ENCODE measurements at places on chromosomes 13 and 19.

GRCh38 chr19:46717716-46718143, 816 bp upstream of the PRKD2 start:
- DNase-seq = no peak

DNA sequence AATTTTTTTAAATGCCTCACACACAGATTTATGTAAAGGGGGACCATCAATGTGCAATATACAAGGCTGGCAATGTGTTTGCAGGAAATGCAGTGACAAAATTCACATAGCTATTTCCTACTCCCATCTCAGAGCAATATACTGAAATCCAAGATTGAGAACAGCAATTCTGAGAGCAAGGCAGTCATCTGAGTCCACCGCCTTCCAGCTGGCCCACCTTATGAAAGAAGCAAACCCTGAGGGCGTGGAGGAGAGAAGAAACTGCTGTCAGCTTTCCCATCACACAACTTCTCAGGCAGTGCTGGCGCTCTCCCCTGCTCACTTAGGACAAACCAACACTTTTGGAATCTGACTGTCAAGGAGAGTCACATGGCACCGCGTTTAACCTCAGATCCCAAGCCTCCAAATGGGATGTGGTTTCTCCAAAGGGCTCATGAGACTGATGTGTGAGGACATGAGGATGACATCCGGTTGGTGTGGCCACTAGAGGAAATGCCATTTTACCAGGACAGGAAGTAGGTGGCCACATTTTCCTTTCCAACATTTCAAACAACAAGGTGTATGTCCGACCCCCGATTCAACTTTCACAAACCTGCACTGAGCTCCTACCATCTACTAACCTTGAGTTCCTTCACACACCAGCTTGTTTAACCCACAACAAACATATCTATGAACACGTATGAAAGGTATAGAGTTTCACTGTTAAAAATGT, 3.7 kb upstream of the DOCK9 start:
- peak; percentile 14 for DNase-seq

DNA sequence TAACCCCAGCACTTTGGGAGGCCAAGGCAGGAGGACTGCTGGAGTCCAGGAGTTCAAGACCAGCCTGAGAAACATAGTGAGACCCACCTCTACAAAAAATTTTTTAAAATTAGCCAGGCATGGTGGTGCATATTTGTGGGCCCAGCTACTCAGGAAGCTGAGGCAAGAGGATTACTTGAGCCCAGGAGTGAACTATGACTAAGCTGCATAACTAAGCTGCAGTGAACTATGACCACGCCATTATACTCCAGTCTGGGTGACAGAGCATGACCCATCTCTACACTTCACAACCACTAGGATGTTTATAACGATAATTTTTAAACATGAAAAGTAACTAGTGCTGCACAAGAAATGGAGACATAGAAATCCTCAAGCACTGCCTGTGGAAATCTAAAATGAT, 352.7 kb upstream of the SGCG start:
- DNase-seq = no peak

GRCh38 chr13:101572456-101572855, 120.0 kb downstream of the ITGBL1 start:
- no peak for DNase-seq

DNA sequence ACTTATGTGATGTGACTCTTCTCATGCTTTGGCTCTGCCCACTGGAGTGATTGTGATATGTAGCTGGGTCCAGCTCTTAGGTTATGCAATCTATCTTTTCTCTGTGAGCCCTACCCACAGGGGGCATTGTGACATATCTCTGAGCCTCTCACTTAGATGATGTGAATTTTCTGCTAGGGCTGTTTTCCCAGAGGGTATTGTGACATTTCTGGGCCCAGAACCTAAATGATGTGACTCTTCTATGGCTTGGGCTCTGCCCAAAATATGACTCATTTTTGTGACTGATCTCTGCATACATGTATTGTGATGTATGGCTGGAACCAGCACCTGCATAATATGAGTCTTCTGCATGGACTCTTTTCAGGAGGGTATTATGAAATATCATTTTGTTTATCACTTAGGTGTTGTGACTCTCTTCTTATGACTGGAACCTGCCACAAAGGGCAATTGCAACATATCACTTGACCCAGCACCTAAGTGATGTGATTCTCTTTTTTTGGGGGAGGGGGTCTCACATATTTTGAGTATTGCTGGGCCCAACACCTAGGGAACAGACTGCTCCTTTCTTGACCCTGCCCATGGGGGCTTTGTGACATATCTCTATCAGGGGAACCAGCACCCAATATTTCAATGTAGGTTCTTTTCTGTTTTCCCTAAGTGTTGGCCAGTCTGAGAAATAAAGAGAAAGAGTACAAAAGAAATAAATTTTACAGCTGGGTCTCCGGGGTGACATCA, 12.1 kb upstream of the ZNF254 start:
- DNase-seq = no peak

DNA sequence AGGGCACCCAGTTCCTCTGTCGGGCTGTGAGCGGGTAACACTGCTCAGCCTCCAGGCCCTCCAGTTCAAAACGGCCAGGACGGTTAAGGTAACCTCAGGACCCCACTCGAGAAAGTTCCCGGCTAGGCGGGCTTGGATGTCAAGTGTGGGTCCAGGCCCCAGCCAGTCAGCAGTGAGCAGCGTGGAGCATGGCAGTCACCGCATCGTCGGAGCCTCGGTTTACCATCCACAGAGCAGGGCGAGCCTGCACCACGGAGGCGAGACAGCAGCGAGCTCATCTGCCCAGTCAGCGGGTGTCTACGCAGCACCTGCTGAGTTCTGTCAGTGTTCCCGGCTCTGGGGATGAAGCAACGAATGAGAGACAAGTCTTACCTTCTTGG, 8.0 kb upstream of the CNOT3 start:
- DNase-seq = no peak

GRCh38 chr13:24670961-24671381, 9.2 kb upstream of the ATP12A start:
- DNase-seq = peak; percentile 72

- peak; percentile 10 for DNase-seq
Measured at GRCh38 chr13:61286148-61286745, 129.4 kb downstream of the PCDH20 start.

- DNase-seq = peak; percentile 74
Measured at GRCh38 chr19:51676566-51677083, 16.5 kb upstream of the SPACA6 start.

DNA sequence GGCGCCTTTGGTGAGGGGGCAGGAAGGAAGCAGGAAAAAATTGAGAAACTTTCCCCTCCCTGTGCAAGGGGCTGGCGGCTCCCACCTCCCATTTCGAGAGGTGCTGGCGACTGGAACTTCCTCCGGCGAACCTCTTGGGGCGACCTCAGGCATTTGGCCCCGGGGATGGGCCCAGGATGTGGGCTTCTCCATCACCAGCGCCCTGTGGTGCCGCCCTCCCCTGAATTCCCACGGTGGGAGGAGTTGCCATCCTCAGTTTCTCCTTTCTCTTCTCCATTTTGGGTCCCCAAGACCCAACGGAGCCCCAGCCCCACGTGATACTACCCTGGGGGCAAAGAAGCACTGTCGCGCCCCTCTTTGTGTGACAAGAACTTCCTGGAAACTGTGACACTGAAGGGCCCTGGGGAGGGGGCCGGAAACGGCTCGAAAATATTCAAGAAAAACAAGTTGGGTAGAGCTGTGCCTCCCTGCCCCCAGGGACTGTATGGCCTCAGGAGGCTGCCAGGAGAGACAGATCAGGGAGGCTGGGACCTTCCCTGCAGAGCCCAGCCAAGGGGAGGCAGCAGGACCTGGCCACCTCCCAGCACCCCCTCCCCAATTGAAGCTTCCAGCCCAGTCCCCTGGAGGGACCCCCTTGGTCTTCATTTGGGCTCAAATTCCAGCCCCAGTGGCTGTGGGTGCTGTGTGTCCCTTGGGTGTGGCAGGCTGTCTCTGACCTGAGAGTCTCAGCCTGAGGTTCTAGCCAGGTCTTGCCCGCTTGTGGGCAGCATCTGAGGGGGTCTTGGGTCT, 16.2 kb upstream of the AP1M2 start:
- DNase-seq = peak; percentile 44

GRCh38 chr19:1618157-1619093, 13.2 kb upstream of the UQCR11 start:
- DNase-seq = peak; percentile 28

- no peak for DNase-seq
Measured at GRCh38 chr13:85755123-85755522, 44.1 kb downstream of the SLITRK6 start.

GRCh38 chr19:10189616-10190015, 5.1 kb downstream of the DNMT1 start:
- DNase-seq = no peak

DNA sequence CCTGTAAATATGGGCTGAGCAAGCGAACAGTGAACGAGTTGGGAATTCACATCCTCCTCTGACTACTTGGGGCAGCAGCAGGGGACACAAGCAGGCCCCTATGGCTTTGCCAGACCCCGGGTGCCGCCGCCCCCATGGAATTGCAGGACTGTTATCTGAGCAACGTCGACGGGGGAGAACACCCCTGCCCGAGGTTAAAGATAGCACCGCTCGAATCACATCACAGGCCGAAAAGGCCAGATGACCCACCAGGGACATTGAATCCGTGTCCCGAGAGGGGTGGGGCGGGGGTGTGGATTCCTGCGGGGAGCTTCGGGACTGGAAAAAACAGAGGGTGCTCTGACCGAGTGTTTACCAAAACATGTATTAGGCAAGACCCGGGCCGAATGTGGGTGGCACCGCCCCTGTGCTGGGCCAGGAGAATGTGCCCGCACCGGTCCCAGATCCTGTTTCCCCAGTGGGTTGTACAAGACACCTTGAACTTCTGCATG, 9.1 kb downstream of the FEM1A start:
- no peak for DNase-seq

- peak; percentile 20 for DNase-seq
Measured at GRCh38 chr13:50141375-50141975, 126.2 kb downstream of the KCNRG start.

GRCh38 chr19:23851966-23852365, 62.7 kb upstream of the ZNF726 start:
- DNase-seq = no peak

DNA sequence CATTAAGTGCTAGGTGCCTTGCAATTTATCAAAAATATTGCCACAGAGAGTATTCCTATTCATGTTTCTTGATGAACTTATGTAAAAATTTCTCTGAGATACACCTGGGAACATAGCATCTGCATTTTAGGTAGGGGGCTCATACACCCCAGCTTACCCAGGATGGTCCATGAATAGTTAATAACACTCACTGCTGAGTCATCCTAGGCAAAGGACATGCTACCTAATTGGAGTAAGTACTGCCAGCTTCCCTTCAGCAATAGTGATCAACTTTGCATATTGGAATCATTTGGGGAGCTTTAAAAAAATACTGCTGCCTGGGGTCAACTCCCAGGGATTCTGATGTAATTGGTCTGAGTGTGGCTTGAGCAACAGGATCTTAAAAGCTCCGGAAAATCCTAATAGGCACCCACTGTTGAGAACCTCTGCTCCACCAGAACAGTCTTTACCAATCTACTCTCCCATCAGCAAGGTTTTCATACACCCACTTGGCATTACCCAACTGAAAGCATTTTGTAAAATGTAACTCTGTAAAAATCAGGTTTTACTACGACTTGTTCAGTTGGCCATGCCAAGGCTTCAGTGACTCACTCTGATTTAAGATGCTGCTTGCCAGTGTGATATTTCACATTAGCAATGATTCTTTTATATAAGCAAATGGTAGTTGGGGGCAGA, 67.2 kb upstream of the FNDC3A start:
- no peak for DNase-seq

DNA sequence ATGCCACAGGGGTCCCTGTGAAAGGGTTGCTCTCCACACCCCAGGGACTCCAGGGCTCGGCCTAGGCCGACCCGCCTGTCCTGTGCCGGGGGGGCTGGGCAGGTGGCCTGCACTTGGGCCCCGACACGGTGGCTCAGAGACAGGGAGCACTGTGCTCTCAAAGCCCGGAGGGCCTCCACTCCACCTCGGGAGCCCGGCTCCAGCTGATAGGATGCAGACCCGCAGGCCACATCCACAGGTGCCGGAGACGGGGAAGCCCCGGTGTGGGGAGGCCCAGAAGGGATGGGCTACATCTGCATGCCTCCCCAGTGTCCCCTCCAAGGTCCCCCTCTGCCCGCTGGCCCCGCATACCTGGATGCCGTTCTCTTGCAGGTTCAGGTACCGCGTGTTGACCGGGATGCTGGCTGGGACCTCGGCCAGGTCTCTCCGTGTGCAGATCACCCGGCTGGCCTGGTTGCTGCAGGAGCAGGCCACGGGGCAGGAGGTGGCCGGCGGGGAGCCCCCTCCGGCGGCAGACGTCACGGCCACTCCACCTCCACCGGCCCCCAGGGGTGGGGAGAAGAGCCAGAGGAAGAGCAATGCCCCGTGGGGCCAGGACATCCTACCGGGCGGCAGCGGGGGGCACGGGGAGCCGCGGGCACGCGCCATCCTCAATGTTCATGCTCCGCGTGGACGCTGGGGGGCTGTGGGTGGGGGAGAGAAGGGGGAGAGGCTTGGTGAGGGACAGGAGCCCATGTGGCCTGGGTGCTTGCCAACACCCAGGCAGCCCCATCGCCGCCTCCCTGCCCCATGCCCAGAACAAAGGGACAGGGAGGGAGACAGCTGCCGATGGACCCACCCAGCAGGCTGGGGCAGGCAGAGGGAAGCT, 19.8 kb downstream of the LRRC4B start:
- no peak for DNase-seq

- DNase-seq = peak; percentile 34
Measured at GRCh38 chr19:54928299-54928698, 19.0 kb downstream of the NLRP7 start.

DNA sequence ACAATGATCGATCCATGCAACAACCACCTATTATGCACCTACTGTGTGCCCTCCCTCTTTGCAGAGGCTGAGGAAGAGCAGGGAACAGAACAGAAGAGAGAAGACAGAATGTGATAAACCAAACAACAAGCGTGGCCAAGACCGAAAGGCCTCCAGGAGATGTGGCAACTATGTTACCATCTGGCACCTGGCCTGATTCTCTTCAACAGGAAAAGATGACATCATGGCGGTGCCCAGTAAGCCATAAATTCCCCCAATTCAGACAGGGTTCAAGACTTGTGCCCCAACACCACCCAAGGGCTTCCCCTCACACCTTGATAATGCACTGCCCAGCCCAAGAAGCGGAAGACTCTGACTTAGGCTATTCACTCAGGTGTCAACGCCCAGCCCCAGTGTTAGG, 44.3 kb downstream of the SLC7A1 start:
- no peak for DNase-seq

- peak; percentile 67 for DNase-seq
Measured at GRCh38 chr13:114129649-114130062, 2.8 kb downstream of the RASA3 start.

GRCh38 chr19:41114132-41114531, at the start of gene CYP2F1:
Gene CYP2F1, plus strand, starts transcription at chr19:41114432. Its CDS starts 1,757 bp downstream, at chr19:41116189.
- DNase-seq = no peak

DNA sequence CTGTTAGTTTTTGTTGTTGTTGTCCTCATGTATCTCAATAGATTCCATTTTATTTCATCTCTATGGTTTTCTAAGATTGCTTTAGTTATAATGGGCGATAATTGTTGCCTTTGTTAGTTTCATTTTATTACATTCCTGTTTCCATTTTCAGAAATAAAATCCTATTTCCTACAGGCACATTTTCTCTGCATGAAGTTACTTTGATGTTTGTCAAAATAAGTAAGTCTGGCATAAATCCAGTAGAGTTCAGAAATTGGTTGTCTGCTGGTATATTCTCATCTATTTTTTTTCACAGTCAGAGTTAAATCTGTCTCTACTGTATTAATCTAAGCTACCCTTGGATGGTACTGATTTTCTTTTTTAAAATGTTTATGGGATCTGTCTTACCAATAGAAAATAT, 204.1 kb downstream of the MYO16 start:
- DNase-seq = no peak
